ENCODE measurements at places on chromosomes 4 and X.

GRCh38 chr4:29081234-29081955 lies 1638.8 kb upstream of the PCDH7 start:
- DNase-seq: no peak

DNA sequence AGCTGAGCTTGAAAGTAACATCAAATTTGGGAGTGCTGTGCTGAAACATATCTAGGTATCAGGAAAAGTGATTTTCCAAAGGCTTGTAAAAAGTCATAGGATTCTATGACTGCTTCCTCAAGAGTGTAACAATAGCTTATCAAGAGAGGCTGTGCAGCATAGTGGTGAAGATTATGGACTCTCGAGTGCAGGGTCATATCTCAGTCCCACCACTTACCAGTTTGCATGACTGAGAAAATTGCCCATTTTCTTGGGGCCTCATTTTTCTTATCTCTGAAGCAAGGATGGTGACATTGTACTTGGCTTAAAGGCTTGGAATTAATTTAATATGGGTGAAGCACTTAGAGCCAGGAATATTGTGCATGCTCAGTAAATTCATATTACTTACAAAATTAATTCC lies 57.2 kb downstream of the AFF1 start:
- no peak for DNase-seq

GRCh38 chr4:94913316-94913715 lies 155.6 kb downstream of the BMPR1B start:
- DNase-seq: no peak

- no peak for DNase-seq
These were observed 1.6 kb downstream of the FAT4 start for GRCh38 chr4:125316401-125316790.

GRCh38 chrX:1507511-1508463 lies 29.2 kb downstream of the P2RY8 start:
- DNase-seq: no peak

GRCh38 chr4:143514169-143514495 lies 630 bp downstream of the SMARCA5 start:
- DNase-seq: no peak

DNA sequence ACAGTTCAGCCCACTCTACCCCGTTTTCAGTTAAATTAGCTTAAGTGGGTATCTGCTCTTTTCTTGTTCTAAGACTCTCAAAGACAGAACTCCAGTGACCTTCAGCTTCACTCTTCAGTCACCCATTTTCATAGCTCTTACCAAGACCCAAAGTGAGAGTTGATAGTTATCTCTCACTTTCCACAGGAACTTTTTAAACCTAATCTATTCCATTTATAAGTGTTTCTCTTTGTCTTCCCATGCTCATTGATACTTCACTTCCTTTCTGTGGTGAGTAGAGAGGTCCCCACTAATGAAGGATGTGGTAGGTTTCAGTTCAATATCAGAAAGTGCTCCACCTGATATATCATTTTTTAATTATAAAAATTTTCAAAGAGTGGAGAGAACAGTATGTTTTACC lies 33.4 kb downstream of the COX18 start:
- no peak for DNase-seq

GRCh38 chrX:23784470-23785331 lies 1.7 kb downstream of the SAT1 start:
- DNase-seq: no peak

GRCh38 chr4:3283916-3284315 lies 8.9 kb upstream of the RGS12 start:
- no peak for DNase-seq

- DNase-seq: no peak
These were observed 104.4 kb upstream of the RAB40AL start for GRCh38 chrX:102832661-102833060.

DNA sequence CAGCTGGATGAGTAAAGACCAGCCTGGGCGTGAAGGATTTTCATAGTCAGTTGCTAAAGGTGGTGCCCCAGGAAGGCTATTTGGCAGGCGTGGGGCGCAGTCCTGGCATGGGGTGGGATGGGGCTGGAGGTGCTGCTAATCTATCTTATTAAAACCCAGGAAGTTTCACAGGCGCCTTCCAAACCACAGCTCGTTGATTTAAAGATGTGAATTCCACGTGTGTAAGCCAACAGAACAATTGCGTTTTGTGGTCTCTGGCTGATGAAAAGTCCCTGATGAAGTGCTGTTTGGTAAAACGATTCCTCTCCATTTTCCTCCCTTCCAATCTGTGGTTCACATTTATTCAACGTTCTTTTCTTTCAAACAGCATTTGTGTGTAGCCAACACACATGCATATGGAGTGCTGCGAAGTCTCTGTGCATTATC lies 105.0 kb downstream of the TBL1X start:
- DNase-seq: no peak

GRCh38 chrX:118525174-118525730 lies 29.6 kb downstream of the DOCK11 start:
- DNase-seq: no peak

- no peak for DNase-seq
These were observed 93.6 kb downstream of the TSPAN5 start for GRCh38 chr4:98564852-98565251.

DNA sequence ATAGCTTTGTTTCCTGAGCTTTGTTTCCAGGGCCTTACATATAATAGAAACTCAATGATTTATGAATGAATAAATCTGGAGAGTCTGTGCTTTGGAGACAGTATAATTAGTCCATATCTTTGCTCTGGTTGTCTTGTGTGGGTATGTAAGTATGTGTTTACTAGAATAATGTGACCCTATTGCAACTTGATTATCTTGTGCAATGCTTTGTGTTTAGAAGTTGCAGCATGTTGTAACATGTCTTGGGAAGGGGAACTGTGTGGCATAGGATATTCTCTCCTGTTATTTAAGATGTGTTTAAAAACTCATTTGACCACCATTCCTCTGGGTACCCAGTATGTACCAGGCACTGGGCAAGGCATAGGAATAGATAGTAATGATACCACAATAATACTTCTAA lies 6.1 kb downstream of the SPATA18 start:
- DNase-seq: no peak

- no peak for DNase-seq
These were observed 1.7 kb downstream of the PPP1R3F start for GRCh38 chrX:49271341-49271740.

DNA sequence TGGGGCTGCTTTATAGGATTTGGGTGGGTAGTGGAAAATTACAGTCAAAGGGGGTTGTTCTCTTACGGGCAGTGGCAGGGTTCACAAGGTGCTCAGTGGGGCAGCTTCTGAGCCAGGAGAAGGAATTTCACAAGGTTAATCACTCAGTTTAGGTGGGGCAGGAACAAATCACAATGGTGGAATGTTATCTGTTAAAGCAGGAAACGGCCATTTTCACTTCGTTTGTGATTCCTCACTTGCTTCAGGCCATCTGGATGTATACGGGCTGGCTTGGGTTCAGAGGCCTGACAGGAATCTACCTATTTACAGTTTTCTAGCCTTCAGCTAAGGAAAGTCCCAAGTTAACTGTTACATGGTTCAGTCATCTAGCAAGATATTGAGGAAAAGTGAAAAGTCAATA lies 1003.5 kb downstream of the STPG2 start:
- DNase-seq: no peak

DNA sequence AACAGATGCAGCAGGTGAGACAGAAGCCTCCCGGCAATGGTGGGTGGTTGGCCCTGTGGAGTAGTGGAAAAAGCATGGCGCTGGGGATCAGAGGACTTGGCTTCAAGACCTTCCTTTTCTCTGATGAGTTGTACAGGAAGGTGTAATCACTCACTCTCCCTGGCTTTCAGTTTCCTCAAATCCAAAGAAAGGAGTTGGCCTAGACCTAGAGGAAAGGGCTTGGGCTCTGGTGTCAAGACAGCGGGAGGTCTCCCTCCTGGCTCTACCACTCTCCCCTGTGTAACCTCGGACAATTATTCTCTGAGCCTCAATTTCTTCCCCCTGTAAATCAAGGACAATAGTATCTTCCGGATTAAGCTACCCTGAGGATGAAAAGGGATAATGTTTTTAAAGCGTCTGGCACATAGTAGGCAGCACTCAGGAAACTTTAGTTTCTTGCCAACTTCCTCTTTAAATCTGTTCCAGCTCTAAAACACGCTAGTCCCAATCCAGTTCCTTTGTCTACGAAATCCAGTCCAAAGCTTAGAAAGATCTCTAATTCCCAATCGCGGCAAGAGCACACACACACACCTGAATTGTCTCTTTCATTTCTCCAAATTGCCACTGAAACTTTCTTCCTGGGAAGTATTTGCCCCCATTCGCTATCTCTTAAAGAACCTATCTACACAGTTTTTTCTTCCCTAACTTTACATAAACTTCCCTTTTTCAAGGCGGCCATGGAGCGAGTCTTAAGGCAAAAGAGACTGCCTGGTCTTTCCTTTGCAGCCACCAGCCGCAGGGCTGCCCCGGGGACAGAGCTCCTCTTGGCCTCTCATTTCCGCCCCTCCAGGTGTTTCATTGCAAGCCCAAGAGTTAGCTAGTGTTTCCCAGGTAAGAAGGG lies 29.9 kb upstream of the GPC4 start:
- DNase-seq: no peak

- DNase-seq: no peak
These were observed 128.0 kb downstream of the SNCA start for GRCh38 chr4:89708903-89709421.

- DNase-seq: no peak
These were observed 579 bp downstream of the ABCD1 start for GRCh38 chrX:153725039-153725831.

DNA sequence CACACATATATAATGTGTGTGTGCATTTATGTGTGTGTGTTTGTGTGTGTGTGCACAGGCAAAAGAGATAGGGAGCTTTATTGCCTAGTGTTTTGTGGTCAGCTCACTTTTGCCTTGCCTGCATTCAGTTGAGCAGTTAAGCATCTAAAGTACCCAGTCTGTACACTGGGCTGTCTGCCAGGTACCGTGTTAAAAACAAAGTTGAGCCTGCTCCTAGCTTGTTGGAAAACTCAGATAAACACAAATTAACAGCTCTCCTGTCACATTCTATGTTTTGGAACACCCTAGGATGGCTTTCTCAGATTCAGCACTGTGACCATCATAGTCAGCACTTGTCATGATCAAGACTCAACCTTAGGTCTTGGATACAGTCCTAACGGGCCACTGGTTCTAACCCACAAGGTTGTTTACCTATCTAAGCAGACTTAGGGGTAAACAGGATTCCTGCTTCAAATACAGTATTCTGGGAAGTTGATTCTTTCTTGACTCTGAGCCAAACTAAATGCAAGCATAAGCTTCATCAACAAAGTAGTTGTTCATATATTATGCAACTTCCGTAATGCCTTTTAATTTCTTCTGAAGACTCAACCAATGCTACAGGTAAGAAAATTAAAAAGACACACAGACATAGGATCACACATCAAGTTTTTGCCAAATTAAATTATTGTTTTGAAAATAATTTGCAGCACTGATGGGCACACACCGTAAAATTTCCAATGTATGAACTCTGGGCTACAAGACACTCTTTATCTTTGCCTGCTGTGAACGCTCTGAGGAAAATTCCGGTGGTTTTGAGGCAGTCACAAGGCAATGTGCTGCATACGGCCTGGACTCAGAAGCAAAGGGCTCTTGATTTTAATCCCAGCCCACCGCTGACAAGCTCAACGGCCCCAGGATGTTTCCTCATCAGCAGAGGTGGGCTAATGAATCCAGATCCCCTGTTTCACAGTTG lies 11.3 kb upstream of the CD99 start:
- DNase-seq: no peak

GRCh38 chrX:6383917-6384316 lies 151.0 kb downstream of the VCX3A start:
- no peak for DNase-seq

DNA sequence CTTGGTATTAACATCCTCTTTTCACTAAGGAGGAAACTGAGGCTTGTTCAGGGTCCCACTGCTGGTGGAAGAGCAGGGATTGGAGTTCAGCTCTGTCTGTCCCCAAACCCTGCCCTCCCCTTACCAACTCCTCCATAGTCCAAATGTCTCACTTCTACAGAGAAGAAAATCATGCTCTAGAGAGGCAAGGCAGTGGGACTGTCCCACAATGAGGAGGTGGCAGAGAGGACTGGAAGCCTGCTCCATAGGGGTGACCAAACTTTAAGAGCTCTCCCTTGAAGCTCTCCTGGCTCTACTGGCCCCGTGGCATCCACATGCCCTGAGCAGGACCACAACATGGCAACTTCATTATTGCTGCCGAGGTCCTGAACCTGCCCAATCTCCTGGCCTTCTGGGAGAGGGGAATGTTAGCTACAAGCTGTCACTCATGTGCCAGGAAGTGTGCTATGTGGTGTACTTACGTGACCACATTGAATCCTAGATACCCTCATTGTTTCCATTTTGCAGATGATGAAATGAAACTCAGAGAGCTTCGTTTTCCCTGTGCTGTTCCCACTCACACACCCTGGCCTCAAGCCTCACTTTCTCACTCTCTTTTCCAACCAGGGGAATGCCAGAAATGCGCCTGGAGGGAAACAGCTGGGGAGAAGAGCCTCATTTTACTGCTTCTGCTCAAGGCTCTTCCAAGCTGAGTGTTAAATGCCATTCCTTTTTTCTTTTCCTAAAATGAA lies 71.5 kb downstream of the ANAPC4 start:
- DNase-seq: no peak

- no peak for DNase-seq
These were observed 39.7 kb upstream of the OGT start for GRCh38 chrX:71493111-71493613.

- DNase-seq: no peak
These were observed 231.8 kb downstream of the GRID2 start for GRCh38 chr4:92535599-92535998.

DNA sequence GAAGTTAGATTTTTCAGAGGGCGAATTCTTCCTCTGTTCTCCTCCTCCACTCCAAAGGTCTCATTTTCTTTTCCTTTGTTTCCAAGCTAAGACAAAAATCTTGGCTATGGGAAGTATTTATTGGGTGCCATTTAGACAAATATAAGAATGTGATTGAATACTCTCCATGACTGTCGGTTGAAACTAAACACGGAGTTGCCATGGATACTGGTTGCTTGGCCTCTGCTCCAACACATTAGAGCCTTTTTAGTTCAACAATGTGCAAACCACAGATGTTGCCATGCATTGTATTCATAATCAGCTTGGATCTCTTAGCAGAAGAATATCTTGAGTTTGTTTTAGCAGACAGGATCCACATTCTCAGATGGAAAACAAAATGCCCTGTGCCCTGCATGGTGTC lies 366.5 kb upstream of the LCORL start:
- no peak for DNase-seq

DNA sequence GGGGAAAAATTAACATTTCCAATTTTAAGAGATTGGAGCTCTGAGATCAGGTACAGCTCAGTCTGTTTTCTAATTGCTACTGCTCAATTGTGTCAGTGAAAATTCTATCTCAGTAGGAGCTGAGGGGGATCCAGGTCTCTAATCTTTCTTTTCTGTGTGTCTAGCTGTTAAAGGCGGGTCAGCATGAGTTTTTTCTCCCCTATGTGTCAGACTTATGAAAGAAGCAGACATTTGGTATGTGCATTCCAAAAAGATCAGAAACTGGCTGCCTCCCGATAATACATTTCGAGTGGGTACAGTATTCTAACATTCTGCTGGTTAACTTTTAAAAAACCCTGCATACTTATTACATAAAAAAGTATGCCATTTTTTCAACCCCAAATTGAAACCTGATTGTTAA lies 72.4 kb downstream of the PCDH7 start:
- DNase-seq: no peak

GRCh38 chr4:168398589-168398988 lies 80.0 kb upstream of the DDX60 start:
- DNase-seq: no peak

All from epithelial cell of prostate (primary cell).